Omental fat pad (tissue), 4 donors: ENCODE measurements at places on chromosomes 2 and 18. TPM values are rescaled to one million over a fixed set of nuclear protein-coding genes. Genes with fewer than 3 reads are reported as not detected.

GRCh38 chr2:218315397-218315796, 23.1 kb upstream of the TMBIM1 start:
- DNase-seq: no peak

- DNase-seq: no peak
Measured at GRCh38 chr2:231361701-231362554, 33.6 kb upstream of the B3GNT7 start.

Gene ZNF385B
- not detected for total RNA-seq

- no peak for DNase-seq
Measured at GRCh38 chr18:74825460-74825859, 227.8 kb downstream of the ZNF407 start.

GRCh38 chr2:224875841-224876240, 159.7 kb upstream of the CCDC195 start:
- DNase-seq: no peak

DNA sequence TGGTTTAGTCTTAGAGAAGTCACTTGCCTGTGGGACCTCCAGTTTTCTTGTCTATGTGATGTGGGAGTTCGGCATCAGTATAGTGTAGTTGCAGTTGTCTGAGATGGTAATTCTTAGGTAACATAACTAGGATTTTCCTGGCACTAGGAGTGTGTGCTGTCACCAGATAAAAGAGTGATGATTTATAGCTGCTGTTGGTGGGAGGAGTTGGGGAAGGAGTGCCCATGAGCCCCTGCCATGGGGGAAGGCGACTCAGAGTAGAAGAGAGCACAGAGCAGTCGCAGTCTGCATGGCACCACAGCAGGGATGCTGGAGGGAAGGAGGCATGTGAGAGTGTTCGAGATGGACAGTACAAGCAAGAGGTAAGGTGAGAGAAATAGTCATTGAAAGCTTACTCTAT, 38.7 kb downstream of the ATP9B start:
- DNase-seq: no peak

GRCh38 chr2:1480671-1481076, 67.4 kb downstream of the TPO start:
- no peak for DNase-seq

DNA sequence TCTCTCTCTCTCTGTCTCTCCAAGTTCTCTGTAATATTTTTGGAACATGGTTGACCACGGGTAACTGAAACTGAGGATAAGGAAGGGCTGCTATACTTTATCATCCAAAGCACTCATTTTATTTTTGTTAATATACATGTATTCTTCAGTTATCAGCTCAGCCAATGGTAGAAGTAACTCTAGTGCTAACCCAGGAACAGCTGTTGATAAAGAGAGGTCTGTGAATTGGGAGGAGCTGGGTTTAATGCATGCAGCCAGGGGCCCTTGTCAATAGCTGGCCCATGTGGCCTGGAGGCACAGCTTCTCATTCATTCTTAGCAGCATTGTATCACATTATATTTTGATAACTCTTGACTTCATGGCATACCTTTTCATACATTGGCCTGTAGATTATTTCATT, 401.6 kb downstream of the EPHA4 start:
- no peak for DNase-seq

GRCh38 chr2:233218836-233219235, 32.6 kb upstream of the ATG16L1 start:
- no peak for DNase-seq

Gene NLRC4
- total RNA-seq: 2.8 TPM

DNA sequence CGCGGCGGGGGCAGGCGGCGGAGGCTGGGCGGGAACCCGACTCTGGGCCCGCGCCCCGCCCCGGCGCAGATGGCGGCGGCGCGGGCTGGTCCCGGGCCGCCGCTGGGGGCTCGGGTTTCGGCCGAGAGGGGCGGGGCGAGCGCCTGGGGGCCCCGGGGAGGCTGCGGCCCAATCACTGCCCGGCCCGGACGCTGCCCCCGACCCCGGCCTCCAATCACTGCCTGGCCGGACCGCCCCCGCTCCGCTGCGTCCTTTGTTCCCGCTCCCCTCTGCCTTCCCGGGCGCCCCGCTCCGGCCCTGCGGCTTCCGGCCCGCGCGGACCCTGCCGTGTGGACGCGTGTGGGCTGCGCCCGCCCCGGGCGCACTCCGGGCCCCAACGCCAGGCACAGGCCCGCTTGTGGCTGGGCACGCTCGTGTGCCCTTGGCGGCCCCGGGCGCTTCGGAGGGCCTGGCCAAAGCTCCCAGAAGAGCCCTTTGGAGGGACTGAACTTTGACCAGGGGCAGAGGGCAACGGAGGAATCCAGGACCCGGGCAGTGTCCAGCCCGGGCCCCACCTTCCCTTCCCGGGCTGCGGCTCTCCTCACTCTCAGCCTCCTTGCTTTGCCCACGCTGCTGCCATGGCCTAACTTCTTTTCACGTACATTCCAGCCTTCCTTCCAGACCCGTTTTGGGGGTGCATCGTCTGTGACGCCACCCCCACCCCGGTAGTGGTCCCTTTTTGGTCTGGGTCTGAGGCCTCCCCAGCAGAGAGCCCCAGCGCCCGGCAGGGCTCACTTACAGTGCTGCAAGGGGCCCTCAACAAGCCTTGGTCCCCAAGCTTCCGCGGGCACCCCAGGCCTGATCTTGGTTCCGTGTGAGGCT, 27.1 kb upstream of the PTMA start:
- peak; percentile 49 for DNase-seq

DNA sequence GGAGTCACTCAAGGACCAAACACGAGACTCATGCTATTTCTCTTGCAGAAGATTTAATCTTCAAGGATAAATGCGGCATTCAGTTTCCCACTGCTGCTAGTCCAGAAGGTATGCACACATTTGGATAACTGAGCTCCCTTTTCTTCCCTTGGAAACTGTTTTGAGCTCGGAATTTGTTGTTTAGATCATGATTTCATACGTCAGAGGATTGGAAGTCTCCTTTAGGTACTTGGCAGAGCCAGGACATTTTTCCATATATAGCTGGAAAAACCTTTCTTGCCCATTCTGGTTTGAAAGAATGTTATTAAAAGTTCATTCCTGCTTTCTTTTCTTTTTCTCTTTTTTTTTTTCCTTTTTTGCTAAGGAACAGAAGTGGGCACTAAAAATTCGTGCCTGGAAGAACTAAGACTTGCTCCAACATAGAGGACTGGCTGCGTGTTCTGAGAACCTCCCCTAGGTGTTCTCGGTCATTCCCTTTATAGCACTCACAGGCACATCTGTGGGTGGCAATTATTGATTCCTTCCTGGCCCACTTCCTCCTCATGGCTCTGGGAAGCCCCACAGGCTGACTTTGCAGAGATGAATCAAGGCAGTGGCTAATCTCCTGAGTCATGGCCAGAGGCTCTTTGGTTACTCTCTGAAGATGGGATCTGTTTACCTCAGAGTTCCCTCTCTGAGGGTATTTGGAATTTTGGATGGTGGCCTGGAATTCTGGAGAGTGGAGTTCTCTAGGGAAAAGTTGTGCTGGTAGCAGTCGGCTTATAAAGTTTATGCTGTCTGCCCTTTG, 104.8 kb downstream of the PLCL1 start:
- DNase-seq: no peak

- DNase-seq: no peak
Measured at GRCh38 chr2:149719695-149720094, 132.1 kb upstream of the MMADHC start.

DNA sequence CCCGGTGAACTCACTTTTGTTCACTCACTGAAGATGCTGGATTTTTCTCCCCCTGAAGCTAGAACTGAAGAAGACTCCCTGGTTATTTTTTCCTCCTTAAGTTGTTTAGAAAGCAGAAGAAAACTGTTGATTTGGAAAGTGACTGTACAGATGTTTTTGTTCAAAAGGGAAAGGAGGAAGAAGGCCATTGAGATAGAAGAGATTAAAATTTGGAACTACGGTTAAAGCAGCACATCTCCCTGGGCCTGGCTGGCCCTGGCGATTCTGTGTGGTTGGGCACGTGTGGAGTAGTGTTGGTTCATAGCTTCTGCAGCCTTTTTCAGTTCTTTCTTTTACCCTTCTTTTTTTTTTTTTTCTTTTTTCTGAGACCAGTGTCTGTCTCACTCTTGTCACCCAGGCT, 109.2 kb downstream of the MAP4K4 start:
- DNase-seq: no peak

GRCh38 chr18:77054288-77054605, 78.3 kb downstream of the MBP start:
- DNase-seq: no peak

- no peak for DNase-seq
Measured at GRCh38 chr2:196200557-196200956, 29.2 kb upstream of the STK17B start.

DNA sequence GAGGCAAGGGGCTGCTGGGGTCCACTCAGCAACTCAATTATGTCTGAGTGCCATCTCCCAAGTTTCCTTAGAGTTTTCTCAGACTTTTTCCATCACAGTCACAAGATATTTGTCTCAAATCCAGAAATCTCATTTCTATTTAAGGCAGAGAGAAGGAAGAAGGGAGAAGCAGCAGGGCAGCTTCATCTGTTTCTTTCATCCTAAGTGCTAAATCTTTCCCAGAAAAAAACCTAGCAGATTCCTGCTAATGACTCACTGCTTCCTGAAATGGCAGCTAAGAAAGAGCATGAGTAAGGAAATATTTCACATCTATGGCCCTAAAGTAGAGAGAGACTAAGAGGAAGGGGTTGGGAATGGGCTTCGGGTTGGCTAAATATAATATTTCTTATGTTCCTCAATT, 88.0 kb downstream of the KYNU start:
- no peak for DNase-seq

DNA sequence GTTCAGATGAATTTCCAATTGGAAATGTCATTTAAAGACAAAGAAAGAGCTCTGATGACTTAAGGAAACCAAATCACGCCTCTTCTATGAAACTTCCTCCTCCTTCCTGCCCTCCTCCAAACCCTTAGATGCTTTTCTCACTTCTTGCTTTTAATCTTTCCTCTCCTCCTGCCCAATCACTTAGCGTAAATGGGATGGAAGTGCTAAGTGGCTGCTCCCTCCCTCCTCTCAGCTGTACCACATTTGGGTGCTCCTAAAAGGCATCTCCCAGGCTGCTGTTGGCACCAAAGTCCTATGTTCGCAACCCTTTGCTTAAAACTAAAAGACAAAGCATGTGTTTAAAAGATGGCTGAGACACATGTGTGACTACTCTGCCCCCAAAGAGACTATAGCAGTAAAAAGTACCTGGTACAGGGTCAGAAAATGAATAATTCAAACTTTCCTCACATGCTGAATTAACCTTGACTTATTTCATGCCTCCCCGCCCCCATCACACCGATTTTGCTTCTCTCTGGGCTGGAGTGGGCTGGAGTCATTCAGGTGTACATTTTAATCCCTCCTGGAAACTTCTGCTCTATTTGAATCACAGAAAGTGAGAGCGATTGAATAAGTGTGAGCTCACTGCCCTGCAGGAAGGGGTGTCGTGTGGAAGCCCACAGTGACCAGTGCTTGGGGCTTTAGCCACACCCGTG, 59.2 kb upstream of the KLF7 start:
- no peak for DNase-seq

GRCh38 chr2:178747767-178748166, 59.5 kb downstream of the TTN start:
- DNase-seq: no peak

GRCh38 chr2:95374029-95374428, 28.5 kb upstream of the FAHD2A start:
- DNase-seq: no peak

GRCh38 chr2:241863536-241863954, 4.9 kb upstream of the PDCD1 start:
- no peak for DNase-seq

DNA sequence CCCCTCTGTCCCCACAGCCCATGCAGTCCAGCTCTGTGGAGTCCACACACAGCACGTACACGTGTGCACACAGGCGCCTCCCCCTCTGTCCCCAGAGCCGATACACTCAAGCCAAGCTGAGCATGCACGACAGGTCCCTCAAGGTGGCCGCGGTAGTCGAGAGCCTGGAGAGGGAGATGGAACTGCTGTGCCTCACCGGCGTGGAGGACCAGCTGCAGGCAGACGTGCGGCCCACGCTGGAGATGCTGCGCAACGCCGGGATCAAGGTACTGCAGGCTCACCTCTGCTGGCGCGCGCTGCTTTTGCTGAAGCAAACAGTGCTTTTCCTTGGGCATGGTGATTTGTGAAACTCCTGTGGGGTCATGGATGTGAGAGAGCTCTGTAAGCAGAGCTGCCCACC, 58.5 kb upstream of the NFATC1 start:
- no peak for DNase-seq

Gene OR6B3
- total RNA-seq: not detected

Gene SIX2
- total RNA-seq: 13.7 TPM

GRCh38 chr18:49529596-49529995, 32.3 kb upstream of the LIPG start:
- no peak for DNase-seq

Gene ZNF513
- total RNA-seq: 8.2 TPM

DNA sequence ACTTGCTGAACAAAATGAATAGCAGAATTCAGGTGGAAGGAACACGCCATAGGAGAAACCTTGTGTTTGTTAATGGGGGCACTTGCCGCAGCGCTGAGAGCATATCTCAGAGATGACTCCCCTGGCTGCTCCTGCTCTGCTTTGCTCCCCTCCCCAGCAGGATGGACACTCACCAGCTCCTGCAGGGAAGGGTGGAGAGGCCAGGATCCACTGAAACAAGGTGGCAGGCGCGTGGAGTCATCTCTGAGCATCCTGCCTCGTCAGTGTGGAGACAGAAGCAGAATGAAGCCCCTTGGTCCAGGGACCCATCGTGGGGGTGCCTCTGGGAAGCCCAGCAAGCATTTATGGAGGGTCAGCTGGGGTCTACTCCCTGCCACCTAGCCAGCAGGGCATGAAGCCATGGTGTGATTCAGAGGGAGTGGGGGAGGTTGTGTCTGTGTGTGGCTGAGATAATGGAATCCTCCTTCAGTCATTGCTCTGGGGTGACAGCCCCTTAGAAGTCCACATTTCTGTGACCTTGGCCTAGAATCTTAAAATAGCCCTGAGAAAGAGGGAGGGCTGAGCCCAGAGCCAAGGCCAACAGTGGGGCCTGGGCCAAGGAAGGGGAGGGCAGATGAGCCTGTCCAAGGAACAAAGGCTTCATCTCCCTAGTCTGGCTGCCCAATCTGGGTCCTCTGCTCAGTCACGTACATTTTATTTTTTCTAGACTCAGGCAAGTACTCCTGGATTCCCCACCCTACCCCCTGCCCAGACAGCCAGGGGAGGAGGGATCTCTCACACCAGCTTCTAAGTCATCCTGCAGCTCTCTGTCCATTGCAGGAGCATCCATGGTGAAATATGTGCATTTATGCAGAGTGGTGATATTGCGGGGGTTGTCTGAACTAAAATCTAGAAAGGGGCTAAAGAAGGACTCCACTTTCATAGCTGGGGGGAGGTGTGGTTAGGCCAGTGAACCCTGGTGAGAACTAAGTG, 215.4 kb downstream of the ZBTB7C start:
- DNase-seq: no peak

GRCh38 chr2:64122358-64122757, 21.9 kb downstream of the PELI1 start:
- no peak for DNase-seq

DNA sequence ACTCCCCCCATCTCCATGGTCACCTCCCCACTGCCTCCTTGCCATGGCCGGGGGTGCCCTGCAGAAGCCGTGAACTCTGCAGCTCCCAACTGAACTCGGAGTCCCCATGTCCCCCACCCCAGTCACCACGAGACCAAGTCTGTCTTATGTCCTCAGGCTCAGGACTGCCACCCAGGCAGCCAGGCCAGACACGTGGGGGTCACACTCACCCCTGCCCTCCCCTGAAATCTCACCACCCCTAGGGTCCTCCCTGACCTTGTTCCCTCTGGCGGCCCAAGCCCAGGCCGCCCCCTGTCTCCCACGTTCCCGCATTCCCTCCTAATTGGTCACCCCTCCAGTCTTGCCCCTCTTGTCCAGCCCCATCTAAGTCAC, 11.0 kb downstream of the AQP12A start:
- DNase-seq: no peak
